Thyroid gland (tissue), 4 donors: ENCODE measurements at places on chromosomes 2 and 18. TPM values are rescaled to one million over a fixed set of nuclear protein-coding genes. Genes with fewer than 3 reads are reported as not detected.

CD8B gene
- 4.6 TPM for total RNA-seq

ALK gene
- 0.40 TPM for total RNA-seq

GRCh38 chr2:113206251-113206650 is 32.5 kb downstream of the PSD4 start:
- no peak overlapping the region for H3K27ac ChIP-seq
- no peaks in the 10 kb centered on the region for H3K36me3 ChIP-seq
- no peaks in the 10 kb centered on the region for H3K27me3 ChIP-seq
- no peak overlapping the region for H3K4me3 ChIP-seq

CWC22 gene
- 31.7 TPM for total RNA-seq

KANSL1L gene
- 154 TPM for total RNA-seq

LCT gene
- 0.24 TPM for total RNA-seq

DNA sequence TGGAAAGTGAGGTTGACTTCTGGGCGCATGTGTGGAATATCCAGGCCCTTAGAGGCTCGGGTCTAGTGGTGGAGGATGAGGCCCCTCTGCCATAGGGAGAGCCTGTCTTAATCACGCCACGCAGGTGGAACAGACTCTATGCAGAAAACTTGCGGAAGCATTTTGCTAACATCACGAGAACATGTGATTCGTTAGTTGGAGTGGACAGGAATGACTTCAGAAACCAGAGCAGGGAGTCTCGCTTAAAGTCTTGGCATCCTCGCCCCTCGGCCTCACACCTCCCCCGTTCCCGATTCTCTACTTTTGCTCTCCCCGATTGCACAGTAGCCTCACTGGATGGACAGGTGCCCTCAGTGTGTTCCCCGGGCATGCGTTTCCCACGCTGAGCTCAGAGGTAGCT is 333.4 kb downstream of the GBX2 start:
- H3K4me1 ChIP-seq, result no peaks in the 10 kb centered on the region
- DNase-seq, result no peak
- no peak overlapping the region for H3K27ac ChIP-seq
- H3K36me3 ChIP-seq, result no peaks in the 10 kb centered on the region
- H3K4me3 ChIP-seq, result no peak overlapping the region

- DNase-seq, result no peak
- H3K36me3 ChIP-seq, result no peaks in the 10 kb centered on the region
- no peaks in the 10 kb centered on the region for H3K27me3 ChIP-seq
Observed at GRCh38 chr2:74037379-74037860, 52.7 kb downstream of the TET3 start.

GRB14 gene
- total RNA-seq, result 6.9 TPM

GRCh38 chr2:226906163-226906693 is 70.4 kb downstream of the RHBDD1 start:
- no peaks in the 10 kb centered on the region for H3K36me3 ChIP-seq
- no peaks in the 10 kb centered on the region for H3K27me3 ChIP-seq
- H3K27ac ChIP-seq, result no peak overlapping the region
- H3K4me1 ChIP-seq, result no peaks in the 10 kb centered on the region

DNA sequence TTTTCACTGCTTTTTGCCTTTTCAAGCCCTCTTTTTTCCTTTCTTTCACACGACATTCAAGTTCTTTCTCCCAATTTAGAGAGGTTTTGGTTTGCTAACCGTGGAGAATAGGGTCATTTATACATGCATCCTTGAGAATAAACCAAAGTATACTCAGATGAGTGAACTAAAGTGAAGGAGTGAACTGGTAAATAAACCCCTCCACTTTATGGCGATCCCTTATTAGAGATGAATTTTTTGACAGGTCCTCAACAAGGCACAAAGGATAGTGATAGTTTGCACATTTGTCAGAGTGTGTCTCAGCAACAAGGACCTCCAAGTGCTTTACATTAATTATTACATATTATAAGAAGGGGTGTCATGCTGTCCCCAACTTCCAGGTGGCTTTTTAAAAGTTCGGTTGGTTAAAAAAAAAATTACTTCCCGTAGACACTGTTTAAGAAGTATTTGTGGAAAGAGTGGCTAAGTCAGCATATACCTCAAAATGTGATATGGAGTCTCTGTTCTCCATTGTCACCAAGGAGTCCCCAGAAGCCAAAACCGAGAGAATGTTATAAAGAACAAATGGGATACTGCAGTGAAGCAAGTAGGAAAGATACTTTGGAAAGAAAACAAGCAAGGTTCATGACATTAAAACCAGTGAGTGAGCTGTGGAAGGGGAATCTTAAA is 1.7 kb upstream of the SLC40A1 start:
- H3K36me3 ChIP-seq, result no peaks in the 10 kb centered on the region
- H3K4me1 ChIP-seq, result peaks cover 17% of the 10 kb centered on the region
- H3K27ac ChIP-seq, result no peak overlapping the region
- no peaks in the 10 kb centered on the region for H3K27me3 ChIP-seq
- no peak for DNase-seq

REG1B gene
- not detected for total RNA-seq

- H3K27ac ChIP-seq, result no peak overlapping the region
- DNase-seq, result peak; percentile 48
- no peaks in the 10 kb centered on the region for H3K27me3 ChIP-seq
Observed at GRCh38 chr2:231563378-231563961, 29.2 kb upstream of the TEX44 start.

GRCh38 chr2:219287580-219288265 is 8.6 kb downstream of the DNAJB2 start:
- peaks cover 11% of the 10 kb centered on the region for H3K4me1 ChIP-seq
- no peak overlapping the region for H3K4me3 ChIP-seq
- H3K27me3 ChIP-seq, result no peaks in the 10 kb centered on the region
- H3K36me3 ChIP-seq, result peaks cover 27% of the 10 kb centered on the region

DNA sequence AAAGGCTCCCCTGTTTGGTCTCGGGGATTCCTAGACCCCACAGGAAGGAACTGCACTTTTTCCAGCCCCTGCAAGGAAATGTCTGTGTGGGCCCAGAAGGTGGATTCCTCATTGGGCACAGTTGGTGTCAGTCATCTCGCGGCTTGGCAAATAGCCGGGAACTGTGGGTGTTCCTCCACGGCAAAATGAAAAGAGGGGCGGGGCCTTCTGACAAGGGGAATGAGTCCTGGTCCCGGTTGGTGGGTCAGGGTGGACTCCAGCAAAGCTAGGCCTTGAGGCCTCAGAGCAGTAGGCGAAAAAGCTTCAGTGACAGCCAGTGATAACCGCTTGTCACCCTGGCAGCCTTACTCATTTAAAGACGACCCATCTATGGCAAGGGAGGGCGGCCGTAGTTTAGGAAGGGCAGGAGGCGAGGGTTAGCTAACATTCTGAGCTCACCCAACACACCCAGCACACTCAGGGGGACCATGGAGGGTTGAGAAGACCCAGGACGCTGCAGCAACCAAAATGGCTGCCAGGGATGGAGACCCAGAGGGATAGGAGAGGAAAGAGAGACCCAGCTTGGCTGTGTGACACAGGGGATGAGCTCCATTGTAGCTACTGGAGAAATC is 16.5 kb downstream of the SLC4A3 start:
- DNase-seq, result no peak
- H3K27ac ChIP-seq, result no peak overlapping the region
- H3K27me3 ChIP-seq, result no peaks in the 10 kb centered on the region
- no peaks in the 10 kb centered on the region for H3K36me3 ChIP-seq

GRCh38 chr2:231683292-231684235 is 24.8 kb upstream of the PTMA start:
- peaks cover 20% of the 10 kb centered on the region for H3K4me1 ChIP-seq
- H3K27me3 ChIP-seq, result no peaks in the 10 kb centered on the region
- H3K27ac ChIP-seq, result no peak overlapping the region
- DNase-seq, result no peak

DNA sequence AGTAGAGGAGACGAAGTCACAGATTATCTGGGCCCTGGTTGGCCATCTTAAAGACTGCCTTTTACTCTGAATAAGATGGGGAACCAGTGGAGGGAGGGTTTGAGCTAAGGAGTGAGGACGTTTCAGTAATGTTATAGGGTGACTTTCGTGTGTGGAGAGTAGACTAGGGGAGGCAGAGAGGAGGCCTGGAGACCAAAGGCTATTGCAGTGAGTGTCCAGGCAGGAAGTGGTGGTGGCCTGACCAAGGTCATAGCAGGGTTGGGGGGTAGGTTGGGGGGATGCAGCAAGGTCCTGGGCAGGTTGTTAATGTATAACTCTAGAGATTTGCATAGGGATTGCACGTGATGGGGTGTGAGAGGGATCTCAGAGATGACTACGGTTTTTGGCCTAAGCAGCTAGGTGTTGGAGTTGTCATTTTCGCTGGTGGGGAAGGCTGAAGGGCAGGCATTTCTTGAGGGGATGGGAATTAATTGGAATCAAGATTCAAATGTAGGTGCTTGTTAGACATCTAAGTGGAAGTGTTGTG is 4.9 kb downstream of the CEP192 start:
- H3K4me3 ChIP-seq, result no peak overlapping the region
- peaks cover 9% of the 10 kb centered on the region for H3K4me1 ChIP-seq
- DNase-seq, result no peak
- no peaks in the 10 kb centered on the region for H3K27me3 ChIP-seq

GRCh38 chr2:207148020-207148419 is 17.7 kb downstream of the KLF7 start:
- H3K4me3 ChIP-seq, result no peak overlapping the region
- no peaks in the 10 kb centered on the region for H3K27me3 ChIP-seq
- H3K4me1 ChIP-seq, result peaks cover 70% of the 10 kb centered on the region

NPAS2 gene
- 22.8 TPM for total RNA-seq

NCK2 gene
- total RNA-seq, result 54.4 TPM

DCC gene
- total RNA-seq, result not detected

CAPN14 gene
- not detected for total RNA-seq

DNA sequence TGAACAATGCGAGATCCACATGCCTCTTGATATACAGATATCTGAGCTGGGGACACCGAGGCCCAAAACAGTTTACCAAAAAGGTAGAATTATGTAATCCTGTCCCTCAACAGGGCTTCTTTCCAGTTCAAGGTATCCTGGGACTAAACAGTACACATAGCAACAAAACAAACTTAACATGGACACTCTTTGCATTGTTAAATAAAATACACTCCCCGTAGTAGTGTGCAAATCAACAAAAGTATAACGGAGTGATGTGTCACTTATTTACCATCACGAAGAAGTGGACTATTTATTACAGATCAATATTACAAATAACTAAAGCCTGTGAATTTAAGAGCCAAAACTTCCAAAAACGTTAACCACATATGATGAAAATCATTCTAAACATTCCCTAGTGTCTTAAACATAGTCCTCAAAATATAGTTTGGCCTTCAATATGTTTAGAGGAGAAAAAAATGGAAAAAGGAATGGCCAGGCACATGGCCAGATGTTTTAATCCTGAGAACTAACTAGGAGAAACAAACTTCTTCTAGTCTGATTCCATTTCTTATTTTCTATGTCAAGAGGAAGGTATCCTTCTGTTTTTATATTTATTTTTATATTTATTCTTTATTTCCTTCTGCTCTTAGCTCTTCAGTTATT is 377.5 kb downstream of the OSR1 start:
- no peaks in the 10 kb centered on the region for H3K27me3 ChIP-seq
- H3K27ac ChIP-seq, result no peak overlapping the region
- H3K4me3 ChIP-seq, result no peak overlapping the region
- H3K36me3 ChIP-seq, result no peaks in the 10 kb centered on the region

DNA sequence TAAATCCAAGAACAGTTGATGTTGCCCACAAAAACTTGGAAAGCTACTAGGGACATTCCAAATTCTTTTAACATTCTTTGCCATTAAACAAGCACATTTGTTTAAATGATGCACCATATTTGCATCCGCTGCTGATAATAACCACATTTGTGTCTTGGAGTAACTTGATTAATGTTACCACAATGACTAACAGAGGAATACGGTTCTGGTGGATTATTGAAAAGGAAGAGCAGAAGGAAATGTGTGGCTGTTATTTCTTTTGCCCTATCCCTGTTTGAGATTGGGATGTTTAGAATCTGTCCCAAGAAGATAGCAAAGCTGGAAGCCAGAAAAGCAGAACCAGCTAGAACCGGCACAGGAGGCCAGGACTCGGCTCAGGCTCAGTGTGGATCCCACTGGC is 39.2 kb upstream of the RASGRP3 start:
- H3K27ac ChIP-seq, result peak overlapping the region; percentile 20
- peaks cover 8% of the 10 kb centered on the region for H3K4me1 ChIP-seq
- peak overlapping the region; percentile 5 for H3K4me3 ChIP-seq
- DNase-seq, result no peak

- DNase-seq, result no peak
- no peak overlapping the region for H3K27ac ChIP-seq
- no peaks in the 10 kb centered on the region for H3K27me3 ChIP-seq
- H3K4me1 ChIP-seq, result peaks cover under 1% of the 10 kb centered on the region
- no peak overlapping the region for H3K4me3 ChIP-seq
Observed at GRCh38 chr18:23351521-23351920, 101.6 kb upstream of the RIOK3 start.

DNA sequence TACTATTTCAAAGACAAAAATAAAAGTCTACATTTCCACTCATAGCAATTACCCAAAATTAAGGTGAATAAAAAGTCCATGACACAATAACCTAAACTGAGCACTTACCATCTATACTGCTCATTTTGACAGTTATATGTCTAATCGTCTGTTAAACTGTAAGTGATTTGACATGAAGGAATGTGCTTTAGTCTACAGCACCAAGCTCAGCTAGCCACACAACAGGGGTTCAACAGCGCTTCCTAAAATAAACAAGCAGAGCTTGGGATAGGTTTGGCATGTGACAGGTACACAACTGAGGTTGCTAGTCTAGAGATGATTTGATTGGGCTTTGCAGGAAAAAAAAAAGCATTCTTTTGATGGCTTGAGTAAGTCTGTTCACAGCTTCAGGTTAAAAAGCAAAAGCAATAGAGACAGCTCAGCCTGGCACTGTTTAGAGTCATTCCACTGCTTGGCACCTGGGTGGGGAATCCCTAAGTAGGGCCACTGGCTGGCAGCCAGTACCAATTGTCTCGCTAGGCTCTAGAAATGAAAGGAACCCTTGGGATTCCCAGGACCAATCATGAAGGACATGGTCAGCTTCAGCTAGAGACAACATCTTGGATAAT is 78.6 kb downstream of the BARD1 start:
- no peak overlapping the region for H3K4me3 ChIP-seq
- no peak overlapping the region for H3K27ac ChIP-seq
- no peaks in the 10 kb centered on the region for H3K4me1 ChIP-seq
- DNase-seq, result peak; percentile 80
- H3K36me3 ChIP-seq, result peaks cover 3% of the 10 kb centered on the region

GRCh38 chr18:59768409-59768808 is 71.2 kb upstream of the CCBE1 start:
- no peaks in the 10 kb centered on the region for H3K4me1 ChIP-seq
- H3K36me3 ChIP-seq, result no peaks in the 10 kb centered on the region
- no peak for DNase-seq
- H3K27me3 ChIP-seq, result no peaks in the 10 kb centered on the region
- H3K27ac ChIP-seq, result no peak overlapping the region

DNA sequence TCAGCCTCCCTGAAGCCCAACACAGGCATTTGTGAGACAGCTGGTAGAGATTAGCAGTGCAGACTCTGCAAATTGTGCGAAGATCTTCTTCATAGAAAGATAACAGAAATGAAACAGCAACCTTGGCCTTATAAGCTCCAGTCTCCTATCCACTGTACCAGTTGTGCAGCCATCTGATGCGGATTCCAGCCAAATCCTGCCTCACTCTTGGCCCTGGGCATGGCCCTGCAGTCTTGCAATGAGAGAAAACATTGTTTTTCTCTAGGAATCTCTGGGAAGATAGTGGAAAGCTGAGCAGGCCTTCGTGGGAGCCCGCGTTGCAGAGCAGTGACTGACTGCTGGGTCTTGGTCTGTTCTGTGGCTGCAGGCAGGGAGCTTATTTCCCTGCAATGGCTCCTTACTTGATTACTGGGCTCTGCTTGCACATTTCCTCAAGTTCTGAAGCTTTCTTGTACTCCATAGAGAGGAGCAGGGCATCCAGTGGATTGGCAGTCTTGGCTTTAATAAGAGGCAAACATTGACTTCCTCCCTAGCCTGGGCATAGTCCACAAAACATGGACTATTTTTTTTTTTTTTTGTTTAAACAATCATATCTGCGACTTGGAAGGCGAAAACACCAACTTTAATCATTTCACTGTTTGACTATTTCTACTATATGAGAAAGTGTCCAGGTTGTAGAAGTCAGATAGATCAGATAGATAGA is 193.0 kb downstream of the ACTR3 start:
- H3K27me3 ChIP-seq, result no peaks in the 10 kb centered on the region
- no peaks in the 10 kb centered on the region for H3K36me3 ChIP-seq
- DNase-seq, result no peak
